Dermis microvascular lymphatic vessel endothelial cell (primary cell): ENCODE measurements at places on chromosomes 5 and 9.
A peak's percentile ranks its signal among the peaks of the same experiment; 100 is the strongest.

DNA sequence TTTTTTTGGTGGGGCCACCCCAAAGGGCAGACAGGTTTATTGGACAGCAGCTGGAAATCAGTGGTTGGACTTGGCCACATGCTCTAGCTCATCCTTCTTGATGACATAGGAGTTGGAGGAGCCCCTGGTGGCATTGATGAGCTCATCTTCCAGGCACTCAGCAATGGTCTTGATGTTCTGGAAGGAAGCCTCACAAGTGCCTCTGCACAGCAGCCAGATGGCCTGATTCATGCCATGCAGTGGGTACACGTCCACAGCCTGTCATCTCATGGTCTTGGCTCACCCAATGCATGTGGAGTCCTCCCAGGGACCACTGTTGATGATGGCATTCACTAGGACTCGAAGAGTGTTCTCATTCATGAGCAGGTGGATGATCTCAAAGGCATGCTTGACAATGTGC, 11.3 kb upstream of the RCL1 start:
- no peak for DNase-seq

DNA sequence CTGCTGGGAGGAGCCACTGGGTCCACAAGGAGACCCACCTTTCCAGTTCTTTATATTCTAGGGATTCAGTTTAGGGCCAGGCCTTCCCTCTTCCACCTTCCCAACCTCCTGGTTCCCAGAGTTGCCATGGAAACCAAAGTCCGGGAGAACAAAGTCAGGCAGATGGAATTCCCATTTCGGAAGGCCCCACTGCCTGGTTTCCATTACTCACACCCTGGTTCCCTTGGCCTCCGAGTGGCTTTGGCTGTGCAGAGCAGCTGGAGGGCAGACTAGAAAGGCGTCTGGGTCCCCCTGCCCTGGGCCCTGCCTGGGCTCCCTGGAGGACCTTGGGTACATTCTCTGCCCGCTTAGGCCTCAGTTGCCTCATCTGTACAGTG, 136.1 kb downstream of the RGS3 start:
- DNase-seq, result peak; percentile 80

DNA sequence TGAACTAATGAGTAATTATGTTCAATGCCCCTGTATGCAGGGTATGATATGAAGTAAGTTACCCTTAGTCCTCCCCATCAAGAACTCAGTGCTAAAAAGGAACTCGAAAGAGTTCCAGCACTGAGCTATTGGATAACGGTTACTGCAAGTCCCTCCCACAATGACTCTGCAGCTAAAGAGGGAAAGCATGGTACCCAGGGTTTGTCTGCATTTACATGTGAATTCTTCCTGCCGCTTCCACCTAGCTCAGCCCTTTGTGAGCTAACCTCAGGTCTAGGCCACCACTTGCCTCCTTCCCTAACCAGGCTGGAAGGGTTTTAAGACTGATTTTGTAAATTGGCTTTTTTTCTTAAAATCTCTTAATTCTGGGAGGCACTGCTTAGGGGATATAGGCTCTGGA, 376.8 kb downstream of the EBF1 start:
- no peak for DNase-seq

DNA sequence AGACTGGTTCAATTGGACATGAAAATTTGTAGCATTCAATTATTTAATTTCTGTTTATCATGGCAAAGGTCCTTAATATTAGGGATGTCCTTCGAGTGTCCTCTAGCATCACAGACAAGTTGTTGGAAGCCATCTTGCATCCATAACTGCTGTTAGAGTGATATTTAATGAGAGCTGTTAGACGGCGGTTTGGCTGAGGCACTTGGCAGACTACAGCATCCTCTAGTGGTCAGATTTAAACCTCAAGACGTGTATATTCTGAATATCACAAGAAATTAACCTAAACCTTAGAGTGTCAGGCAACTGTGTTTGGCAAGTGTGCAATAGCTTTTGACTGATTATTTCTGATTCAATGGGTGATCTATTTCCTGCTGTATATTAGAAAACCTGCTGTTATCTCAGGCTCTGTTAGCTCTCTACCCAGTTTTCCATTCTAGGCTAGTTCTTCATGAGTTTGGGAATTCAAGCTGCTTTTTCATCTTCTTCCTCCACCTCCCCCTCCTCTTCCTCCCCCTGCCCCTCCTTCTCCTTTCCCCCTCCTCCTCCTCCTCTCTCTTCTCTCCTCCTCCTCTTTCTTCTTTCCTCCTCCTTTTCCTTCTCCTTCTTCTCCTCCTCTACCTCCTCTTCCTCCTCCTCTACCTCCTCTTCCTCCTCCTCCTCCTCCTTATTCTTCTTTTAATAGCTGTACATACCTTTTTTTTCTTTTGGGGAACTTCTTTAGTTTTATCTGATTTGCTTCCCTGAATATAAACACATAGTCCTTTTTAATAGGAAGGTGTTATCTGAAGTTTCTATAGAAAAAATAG, 8.6 kb downstream of the SPINK1 start:
- DNase-seq, result peak; percentile 20

- no peak for DNase-seq
Observed at GRCh38 chr5:151661968-151662732, 24.6 kb downstream of the SPARC start.

DNA sequence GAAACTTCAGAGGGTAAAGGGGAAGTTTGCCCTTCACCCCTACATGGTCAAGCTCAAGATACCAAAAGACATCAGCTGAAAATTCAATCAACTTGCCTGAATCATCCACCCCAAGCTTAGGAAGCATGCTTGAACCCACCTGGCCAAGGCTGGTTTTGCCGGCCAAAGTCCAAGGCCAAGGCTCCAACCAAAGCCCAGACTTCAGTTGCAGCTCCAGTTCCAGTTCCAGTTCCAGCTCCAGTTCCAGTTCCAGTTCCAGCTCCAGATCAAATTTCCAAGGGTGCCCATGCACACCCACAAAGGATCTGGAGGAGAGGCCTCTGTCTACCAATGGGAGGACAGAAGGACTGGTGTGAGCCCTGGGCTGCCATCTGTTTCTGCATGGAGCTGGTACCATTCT, 4.6 kb upstream of the SERINC5 start:
- no peak for DNase-seq

GRCh38 chr9:72509053-72509452, 12.4 kb upstream of the TMC1 start:
- DNase-seq, result no peak

DNA sequence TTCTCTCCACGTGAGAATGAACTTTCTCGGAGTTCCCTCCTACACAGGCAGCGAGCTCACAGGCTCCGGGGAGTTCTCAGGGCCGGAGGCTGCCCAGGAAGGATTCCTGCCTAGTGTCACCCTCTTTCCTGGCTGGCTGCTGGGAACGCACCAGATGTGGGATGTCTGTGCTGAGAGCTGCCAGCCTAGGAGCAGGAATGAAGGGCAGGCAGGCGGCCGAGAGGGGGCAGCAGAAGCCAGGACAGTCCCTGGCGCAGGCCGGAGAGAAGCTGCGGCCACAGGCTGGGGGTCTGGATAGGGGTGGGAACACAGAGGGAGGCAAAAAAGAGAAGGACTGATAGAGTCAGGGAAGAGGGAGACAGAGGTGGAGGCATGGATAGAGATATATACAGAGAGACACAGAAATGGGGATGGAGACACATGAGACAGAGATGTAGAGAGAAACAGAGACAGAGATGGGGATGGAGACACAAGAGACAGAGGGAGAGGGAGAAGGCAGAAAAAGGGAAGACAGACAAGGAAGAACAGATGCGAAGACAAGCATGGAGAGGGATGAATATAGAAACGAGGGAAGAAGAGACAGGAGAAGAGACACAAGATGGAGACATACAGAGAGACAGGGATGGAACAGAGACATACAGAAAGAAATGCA, 25.3 kb upstream of the ENHO start:
- DNase-seq, result peak; percentile 36

GRCh38 chr9:107699231-107699630, 209.7 kb upstream of the KLF4 start:
- DNase-seq, result no peak

- no peak for DNase-seq
Observed at GRCh38 chr5:145141534-145141933, 693.6 kb downstream of the PRELID2 start.

DNA sequence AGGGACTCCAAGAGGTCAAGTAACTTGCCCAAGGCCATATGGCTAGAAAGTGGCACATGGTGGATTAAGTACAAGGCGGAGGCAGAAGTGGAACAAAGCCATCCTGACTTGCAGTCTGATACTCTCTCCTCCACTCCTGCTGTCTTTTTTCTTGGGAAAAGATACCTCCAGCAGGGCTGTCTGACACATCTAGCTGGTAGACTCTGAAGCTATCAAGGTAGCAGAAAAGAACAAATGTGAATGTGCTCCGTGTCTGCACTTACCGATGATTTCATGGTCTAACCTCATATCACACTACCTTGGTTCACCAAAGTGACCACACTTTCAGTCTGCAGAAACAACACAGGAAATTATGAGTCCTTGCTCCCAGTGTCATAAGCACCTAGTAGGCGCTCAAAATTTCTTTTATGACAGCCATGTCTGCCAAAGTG, 284.8 kb downstream of the CRB2 start:
- DNase-seq, result no peak

DNA sequence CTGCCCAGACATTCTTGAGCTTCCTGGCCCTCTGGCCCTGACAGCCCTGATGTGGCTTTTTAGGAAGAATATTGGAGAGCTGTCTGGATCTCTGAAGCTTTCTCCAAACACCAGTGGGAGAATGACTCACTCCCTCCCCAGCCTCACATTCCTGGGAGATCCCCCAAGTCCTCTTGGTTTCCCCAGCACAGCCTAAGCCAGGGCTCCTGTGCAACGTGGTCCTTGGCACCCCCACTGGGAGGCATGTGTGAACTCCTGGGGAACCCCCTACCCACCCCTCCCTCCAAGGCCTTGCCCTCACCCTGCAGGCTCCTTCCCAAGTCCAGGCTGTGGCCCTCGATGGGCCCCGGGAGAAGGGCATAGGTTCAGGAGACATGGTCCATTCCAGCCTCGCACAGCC, 12.7 kb downstream of the GLIPR2 start:
- no peak for DNase-seq

DNA sequence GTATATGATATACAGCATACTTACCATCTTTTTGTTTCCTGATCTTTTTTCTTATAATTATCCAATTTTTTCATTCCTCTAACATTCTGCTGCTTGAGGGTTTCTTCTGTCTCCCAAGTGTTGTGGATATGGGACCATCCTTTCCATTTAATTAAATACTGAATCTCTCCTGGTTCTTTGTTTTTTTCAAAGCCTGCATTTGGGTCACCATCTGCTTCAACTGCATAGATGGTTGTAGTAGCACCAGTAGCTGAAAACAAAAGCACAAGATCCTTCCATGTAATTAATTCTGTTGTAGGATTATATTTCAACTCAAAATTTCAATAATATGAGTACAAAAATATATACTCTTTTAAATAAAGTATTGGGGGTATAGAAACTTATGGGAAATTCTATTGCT, 29.4 kb downstream of the CHD1 start:
- no peak for DNase-seq

- DNase-seq, result no peak
Observed at GRCh38 chr9:69811351-69811868, 9.2 kb upstream of the CFAP95 start.

- no peak for DNase-seq
Observed at GRCh38 chr5:124819201-124819600, 72.8 kb upstream of the ZNF608 start.
